ENCODE measurements at places on chromosomes 2 and 18. TPM values are rescaled to one million over a fixed set of nuclear protein-coding genes. Genes with fewer than 3 reads are reported as not detected.

DNA sequence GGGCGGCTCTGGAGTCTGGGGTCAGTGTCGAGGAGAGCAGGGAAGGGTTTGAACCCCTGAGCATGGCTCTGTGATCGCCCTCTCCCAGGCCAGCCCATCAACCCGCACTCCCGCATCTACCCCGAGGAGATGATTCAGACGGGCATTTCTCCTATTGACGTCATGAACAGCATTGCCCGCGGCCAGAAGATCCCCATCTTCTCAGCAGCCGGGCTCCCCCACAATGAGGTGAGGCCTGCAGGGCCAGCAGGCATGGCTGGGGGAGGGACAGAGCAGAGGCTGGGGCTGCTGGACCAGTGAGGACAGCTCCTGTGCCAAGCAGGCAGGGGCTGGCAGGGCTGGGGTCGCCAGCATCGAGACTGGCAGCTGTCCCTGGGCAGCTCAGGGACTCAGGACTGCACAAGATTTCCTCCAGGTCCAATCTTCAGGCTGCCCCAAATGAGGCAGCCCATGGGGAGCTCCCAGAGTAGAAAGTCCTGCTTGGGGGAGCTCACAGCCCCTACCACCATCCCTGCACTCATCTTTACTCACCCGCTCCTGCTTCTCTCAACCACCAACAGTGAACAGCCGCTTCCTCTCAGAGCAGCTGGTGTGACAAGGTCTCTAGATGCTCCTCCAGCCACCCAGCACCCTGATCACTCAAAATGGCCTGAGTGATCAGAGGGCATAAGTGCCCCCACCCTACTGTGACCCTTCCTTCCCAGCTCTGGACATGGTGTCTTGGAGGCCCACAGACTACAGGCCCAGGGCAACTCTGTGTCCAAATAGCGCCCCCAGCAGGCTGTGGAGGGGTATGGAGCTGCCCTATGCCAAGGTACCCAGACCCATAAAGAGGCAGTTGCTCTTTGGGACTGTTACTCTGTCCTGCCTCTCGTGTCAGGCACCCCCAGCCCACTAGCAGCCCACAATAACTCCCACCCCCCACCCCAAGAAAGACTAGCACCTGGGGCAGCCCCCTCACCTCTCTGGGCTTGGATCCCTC lies 18.3 kb upstream of the ANKRD53 start:
- H3K27me3 ChIP-seq, result peaks cover 29% of the 10 kb centered on the region
- H3K36me3 ChIP-seq, result no peaks in the 10 kb centered on the region
- H3K4me3 ChIP-seq, result no peak overlapping the region
- peaks cover 6% of the 10 kb centered on the region for H3K4me1 ChIP-seq
- no peak overlapping the region for H3K27ac ChIP-seq

DNA sequence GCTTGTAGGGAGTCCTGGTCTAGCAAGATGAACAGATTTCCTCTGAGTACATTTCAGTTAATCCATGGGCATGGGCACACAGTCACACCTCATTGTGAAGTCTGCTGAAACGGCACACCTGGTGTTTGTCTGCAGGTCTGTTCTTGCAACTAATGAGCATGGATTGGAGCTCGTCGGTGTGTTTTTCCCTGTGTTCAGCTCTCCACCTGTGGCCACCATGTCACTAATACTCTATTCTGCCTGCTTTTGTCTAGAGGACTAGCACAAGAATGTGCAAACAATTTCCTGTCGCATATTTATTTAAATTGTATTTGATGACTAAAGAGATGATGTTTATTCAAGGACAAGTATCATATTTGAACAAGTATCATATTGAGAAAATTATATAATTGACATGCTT lies 24.5 kb upstream of the PPP4R1 start:
- no peak overlapping the region for H3K27ac ChIP-seq
- DNase-seq, result no peak
- H3K4me3 ChIP-seq, result no peak overlapping the region
- H3K36me3 ChIP-seq, result no peaks in the 10 kb centered on the region

DNA sequence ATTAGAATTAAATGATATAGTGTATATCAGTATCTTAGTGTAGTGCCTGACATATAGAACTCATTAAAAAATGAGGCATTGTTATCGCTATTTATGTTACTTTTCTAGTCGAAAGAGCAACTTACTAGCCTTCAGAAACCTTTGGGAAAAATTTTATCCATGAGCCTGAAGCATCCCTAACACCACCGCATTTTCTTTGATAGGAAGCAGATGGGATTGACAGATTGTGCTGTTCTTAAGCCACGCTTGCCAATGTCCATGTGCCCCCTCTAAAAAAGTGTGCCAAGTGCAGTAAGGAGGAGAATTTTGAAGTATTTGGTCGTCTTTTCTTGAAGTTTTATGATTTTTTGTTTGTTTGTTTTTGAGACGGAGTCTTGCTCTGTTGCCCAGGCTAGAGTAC lies 29.1 kb downstream of the PPM1B start:
- peaks cover 26% of the 10 kb centered on the region for H3K4me1 ChIP-seq
- H3K27ac ChIP-seq, result no peak overlapping the region
- H3K36me3 ChIP-seq, result no peaks in the 10 kb centered on the region
- no peak for DNase-seq
- no peak overlapping the region for H3K4me3 ChIP-seq
- H3K27me3 ChIP-seq, result no peaks in the 10 kb centered on the region

DNA sequence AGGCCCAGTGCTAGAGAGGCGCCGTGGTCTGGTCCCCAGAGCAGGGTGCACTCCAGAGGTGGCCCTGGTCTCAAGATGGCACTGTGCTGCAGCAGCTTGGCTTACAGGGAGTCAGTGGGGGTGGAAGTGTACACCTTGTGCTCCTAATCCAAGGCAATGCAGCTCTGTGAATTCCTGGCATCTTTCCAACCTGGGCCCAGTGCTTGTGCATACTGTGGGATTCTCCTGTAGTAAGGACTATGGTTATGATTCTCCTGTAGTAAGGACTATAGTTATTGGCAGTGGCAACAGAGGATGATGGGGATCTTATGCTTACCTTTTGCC lies 616.7 kb upstream of the REG3G start:
- no peaks in the 10 kb centered on the region for H3K4me1 ChIP-seq
- no peaks in the 10 kb centered on the region for H3K27me3 ChIP-seq
- no peak overlapping the region for H3K4me3 ChIP-seq

GRCh38 chr18:44969214-44969795 lies 288.6 kb downstream of the SETBP1 start:
- H3K4me1 ChIP-seq, result peaks cover 28% of the 10 kb centered on the region
- DNase-seq, result no peak
- no peak overlapping the region for H3K27ac ChIP-seq
- H3K4me3 ChIP-seq, result no peak overlapping the region

PCARE gene
- not detected for total RNA-seq

DCDC2C gene
- not detected for total RNA-seq

SLC19A3 gene
- not detected for total RNA-seq
